ENCODE measurements at places on chromosomes 5 and 9. TPM values are rescaled to one million over a fixed set of nuclear protein-coding genes. Genes with fewer than 3 reads are reported as not detected.
A peak's percentile ranks its signal among the peaks of the same experiment; 100 is the strongest.

The C9 gene
- 0.19 TPM for total RNA-seq

DNA sequence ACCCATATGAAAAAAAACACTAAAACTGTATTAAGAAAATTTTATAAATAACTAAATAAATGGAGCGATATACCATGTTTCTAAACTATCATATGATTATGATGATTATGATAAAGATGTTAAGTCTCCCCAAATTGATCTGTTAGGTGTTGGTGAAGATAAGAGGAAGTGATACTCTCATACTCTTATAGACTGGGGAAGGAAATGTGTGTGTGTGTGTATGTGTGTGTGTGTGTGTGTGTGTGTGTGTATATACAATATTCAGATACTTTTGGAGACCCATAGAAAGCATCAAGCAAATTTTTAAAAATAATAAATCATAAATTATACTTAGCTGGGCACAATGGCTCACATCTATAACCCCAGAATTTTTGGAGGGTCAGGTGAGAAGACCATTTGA, 62.9 kb downstream of the TMEM232 start:
- no peak for DNase-seq
- H3K4me1 ChIP-seq, result no peaks in the 10 kb centered on the region
- H3K36me3 ChIP-seq, result no peaks in the 10 kb centered on the region
- no peak overlapping the region for H3K27ac ChIP-seq

GRCh38 chr5:62029303-62029702, 276.7 kb upstream of the KIF2A start:
- no peaks in the 10 kb centered on the region for H3K27me3 ChIP-seq
- H3K36me3 ChIP-seq, result no peaks in the 10 kb centered on the region
- DNase-seq, result no peak
- H3K27ac ChIP-seq, result no peak overlapping the region

- H3K4me3 ChIP-seq, result no peak overlapping the region
- DNase-seq, result no peak
- no peak overlapping the region for H3K27ac ChIP-seq
- no peaks in the 10 kb centered on the region for H3K27me3 ChIP-seq
- H3K4me1 ChIP-seq, result no peaks in the 10 kb centered on the region
These were observed 36.8 kb downstream of the ROPN1L start for GRCh38 chr5:10478436-10478835.

DNA sequence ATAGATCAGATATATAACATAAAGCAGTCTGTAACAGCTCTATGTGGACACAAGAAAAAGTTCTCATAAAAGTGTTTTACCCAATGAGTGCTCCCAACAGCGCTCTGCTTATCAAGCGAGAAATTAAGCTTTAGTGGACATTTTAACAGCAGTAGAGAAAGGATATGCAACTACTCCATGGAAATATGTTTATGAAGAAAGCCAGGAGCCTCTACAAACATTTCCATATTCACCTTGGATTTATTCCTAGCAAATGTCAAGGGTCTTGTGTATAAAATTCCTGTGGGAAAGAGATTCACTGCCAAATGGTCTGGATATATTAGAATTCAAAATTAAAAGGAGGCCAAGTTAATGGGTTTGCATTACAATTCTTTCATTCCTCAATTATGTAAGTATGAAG, 66.5 kb downstream of the DTWD2 start:
- H3K27me3 ChIP-seq, result no peaks in the 10 kb centered on the region
- no peak for DNase-seq
- no peak overlapping the region for H3K27ac ChIP-seq
- no peaks in the 10 kb centered on the region for H3K36me3 ChIP-seq
- no peaks in the 10 kb centered on the region for H3K4me1 ChIP-seq

The POU5F2 gene
- total RNA-seq, result 0.28 TPM

GRCh38 chr9:113467183-113467582, 3.7 kb downstream of the RGS3 start:
- H3K27ac ChIP-seq, result no peak overlapping the region
- no peak for DNase-seq
- no peaks in the 10 kb centered on the region for H3K27me3 ChIP-seq
- H3K4me1 ChIP-seq, result no peaks in the 10 kb centered on the region
- H3K36me3 ChIP-seq, result no peaks in the 10 kb centered on the region
- H3K4me3 ChIP-seq, result no peak overlapping the region

DNA sequence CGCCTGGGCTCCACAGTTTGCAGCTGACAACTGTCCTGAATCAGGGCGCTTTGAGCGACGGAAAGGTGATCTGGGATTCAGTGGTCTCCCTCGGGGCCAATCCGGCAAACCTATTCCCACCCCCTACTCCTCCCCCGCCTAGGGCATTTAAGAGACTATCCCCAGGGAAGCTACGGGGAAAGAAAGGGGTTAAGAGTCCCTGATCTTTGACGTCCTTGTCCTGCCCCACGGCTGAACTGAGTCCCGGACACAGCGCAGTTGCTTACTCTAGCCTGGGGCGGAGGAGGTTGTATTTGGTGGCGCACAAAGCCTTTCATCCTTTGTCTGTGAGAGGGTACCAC, 3.4 kb downstream of the RORB start:
- H3K27ac ChIP-seq, result no peak overlapping the region
- no peak overlapping the region for H3K4me3 ChIP-seq
- H3K4me1 ChIP-seq, result peaks cover 3% of the 10 kb centered on the region

DNA sequence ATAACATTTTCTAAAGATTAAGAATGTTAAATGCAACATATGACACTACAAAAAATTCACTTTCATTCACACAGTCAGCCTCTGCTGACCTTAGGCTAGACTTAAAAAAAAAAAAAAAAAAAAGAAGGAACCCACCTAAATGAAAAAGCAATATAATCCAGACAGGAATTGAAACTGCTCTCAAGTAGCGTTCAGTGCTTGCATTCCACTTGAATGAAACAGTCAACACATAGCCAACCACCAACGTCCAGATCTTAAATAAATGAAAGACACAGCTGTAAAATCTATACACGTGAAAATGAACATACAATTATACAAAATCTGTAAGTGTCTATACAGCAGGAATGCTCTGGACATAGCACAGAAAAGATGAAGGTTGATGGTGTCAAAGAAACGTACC, 11.4 kb downstream of the TMEM245 start:
- H3K27me3 ChIP-seq, result no peaks in the 10 kb centered on the region
- H3K27ac ChIP-seq, result no peak overlapping the region
- DNase-seq, result no peak
- H3K4me3 ChIP-seq, result no peak overlapping the region
- H3K4me1 ChIP-seq, result no peaks in the 10 kb centered on the region

The FBXO4 gene
- 21.5 TPM for total RNA-seq

DNA sequence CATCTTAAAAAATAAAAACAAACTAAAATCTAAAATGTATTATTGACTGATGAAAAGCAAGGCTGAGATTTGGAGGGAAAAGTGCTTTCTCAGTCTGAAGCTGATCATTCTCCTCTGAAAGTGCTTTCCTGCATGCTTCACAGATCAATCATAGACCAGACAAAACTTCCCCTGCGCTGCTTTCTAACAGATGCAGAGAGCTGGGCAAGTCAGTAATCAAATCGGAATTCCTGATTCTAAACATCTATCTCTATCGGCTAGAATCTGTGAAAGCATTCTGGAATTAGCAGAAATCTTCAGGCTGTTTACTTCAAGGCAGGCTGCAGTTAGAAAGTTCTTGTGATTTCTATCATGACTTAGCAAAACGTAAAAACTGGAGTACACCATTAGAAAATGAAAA, 15.6 kb upstream of the FAM81B start:
- H3K27me3 ChIP-seq, result no peaks in the 10 kb centered on the region
- DNase-seq, result no peak
- peaks cover 5% of the 10 kb centered on the region for H3K4me1 ChIP-seq
- H3K27ac ChIP-seq, result no peak overlapping the region
- no peak overlapping the region for H3K4me3 ChIP-seq

The NR2F1-AS1 gene
- 2.0 TPM for total RNA-seq

The GLDC gene
- 0.71 TPM for total RNA-seq

DNA sequence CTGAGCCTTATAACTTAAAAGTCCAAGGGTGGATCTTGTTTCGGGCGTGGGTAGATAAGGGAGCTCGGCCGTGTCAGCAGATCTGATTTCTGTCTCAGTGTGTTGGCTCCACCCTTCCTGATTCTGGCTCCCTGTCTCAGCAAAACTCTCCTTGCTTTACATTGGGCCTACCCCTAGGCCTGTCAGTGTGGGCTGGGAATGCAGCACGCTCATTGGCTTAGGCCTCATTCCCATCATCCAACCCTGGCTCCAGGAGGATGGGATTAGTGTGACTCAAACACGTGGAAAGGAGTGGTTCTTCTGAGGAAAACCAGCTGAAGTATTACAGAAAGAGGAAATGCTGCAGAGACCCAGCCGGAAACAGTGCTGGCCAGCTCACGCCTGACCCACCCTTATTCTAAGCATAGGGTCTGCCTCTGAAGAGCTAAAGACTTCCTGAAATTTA, 59.9 kb downstream of the ZFAND5 start:
- no peak overlapping the region for H3K27ac ChIP-seq
- DNase-seq, result peak; percentile 8
- no peaks in the 10 kb centered on the region for H3K36me3 ChIP-seq
- no peak overlapping the region for H3K4me3 ChIP-seq
- no peaks in the 10 kb centered on the region for H3K4me1 ChIP-seq

The PCDH12 gene
- 3.4 TPM for total RNA-seq

DNA sequence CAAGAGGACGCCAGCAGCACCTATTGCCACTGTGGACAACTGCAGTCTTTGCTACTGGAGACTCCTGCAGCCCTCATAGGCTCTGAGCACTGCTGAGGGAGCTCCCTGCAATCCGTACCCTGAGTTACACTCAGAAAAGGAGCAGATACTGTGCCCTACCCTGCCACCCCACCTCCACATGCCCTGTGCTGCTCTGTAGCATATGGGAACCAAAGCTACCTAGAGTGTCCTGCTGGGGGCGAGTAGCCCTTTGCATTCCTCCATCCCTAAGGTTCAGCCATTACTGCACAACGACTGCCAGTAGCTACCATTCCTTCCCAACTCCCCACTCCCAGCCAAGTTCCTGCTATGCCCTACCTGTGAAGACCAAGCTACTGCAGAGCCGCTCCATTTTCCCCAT, 90.2 kb upstream of the SNCAIP start:
- no peaks in the 10 kb centered on the region for H3K4me1 ChIP-seq
- no peak for DNase-seq
- H3K27ac ChIP-seq, result no peak overlapping the region
- H3K36me3 ChIP-seq, result no peaks in the 10 kb centered on the region
- no peaks in the 10 kb centered on the region for H3K27me3 ChIP-seq

The MAMDC4 gene
- total RNA-seq, result 1.3 TPM

DNA sequence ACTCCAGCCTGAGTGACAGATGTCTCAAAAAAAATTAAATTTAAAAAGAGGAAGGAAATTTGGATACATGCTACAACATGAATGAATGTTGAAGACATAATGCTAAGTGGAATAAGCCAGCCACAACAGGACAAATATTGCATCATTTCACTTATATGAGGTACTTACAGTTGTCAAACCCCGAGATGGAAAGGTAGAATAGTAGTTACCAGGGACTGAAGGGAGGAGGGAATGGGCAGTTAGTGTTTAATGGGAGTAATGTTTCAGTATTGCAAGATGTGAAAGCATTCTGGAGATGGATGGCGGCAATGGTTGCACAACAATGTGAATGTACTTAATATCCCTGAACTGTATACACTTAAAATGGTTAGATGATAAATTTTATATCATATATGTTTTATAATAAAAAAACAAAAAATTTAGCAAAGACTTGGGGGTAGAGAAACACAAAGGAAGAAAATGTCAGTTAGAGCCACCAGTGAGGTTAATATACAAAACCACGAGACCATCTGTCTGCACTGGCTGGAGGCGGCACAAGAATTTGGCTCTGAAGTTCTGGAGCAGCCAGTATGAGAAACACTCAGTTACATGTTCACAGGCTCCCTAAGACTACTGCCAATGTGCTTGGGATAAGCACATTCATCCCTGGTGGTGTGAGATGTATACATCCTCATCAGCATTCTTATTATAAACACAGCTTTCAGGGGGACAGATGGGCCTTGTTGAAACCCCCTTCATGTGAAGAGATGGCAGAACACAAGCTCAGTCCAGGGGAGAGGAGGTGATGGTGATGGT, 37.0 kb upstream of the RPS23 start:
- no peak for DNase-seq
- H3K4me1 ChIP-seq, result peaks cover 18% of the 10 kb centered on the region
- H3K36me3 ChIP-seq, result peaks cover 4% of the 10 kb centered on the region

DNA sequence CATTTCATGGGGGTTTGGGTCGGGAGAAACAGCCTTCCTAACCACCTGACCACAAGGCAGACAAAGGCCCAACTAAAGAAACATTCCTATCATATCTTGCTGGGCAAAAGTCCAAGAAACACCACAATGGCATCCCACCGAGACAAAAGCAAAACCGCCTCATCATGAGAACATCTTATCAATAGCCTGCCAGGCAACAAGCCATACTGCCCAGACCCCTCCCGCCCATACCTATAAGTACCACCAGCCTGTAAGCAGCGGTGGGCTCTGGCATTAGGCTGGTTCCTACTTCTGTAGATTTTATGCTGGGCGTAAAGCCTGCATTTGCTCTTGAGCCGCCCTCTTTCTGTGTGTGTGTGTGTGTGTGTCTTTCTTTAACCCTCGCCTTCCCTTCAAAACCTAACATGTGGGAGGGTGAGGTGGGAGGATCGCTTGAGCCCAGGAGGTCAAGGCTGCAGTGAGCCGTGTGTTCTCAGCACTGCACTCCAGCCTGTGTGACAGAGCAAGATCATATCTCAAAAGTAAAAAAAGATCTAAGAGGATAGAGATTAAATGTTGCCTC, 56.9 kb downstream of the PDE6A start:
- no peaks in the 10 kb centered on the region for H3K27me3 ChIP-seq
- no peak overlapping the region for H3K27ac ChIP-seq
- no peaks in the 10 kb centered on the region for H3K36me3 ChIP-seq

DNA sequence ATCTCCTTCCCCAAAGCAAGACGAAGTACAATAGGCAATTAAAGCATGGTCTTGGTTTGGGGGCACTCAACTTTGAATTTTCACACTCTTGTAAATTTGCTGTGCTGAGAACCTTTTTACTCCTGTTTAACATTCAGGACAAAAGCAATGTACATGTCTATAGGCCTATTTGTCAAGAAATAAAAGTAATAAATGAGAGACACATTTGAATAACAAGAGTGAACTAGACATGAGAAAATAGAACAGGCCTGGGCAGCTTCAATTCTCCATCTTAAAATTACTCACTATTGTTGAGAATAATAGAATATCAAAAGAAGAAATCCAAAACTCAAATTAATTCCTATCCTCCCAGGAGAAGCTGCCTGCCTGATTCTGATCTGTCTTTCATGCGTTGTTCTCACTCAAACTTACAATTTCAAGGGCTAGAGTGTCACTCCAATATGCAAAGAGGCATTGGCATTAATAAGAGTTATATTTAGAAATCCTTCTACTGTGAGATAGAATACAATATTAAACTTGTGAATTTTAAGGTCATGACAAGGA, 192.9 kb upstream of the CCNG1 start:
- no peak overlapping the region for H3K27ac ChIP-seq
- DNase-seq, result no peak
- H3K4me3 ChIP-seq, result no peak overlapping the region
- H3K36me3 ChIP-seq, result no peaks in the 10 kb centered on the region

The IL4 gene
- total RNA-seq, result 4.5 TPM

DNA sequence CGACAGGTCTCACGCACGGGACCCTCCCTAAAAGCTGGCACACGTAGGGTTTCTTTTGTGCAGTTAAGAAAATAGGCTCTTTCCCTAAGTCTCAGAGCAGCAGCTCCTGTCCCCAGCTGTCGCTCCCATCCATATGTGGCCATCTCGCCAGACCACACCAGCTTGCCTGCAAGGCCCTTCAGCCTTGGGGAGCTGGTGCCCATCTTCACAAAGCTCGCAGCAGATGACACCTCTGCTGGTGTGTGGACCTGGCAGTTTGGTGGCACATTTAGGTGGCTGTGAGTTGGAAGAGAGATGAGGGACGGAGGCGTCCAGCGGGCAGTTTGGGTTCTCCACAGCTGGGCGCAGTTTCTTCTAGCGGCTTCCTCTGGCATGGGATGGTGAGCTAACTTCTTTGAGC, 239.0 kb downstream of the FANCC start:
- no peak for DNase-seq
- no peak overlapping the region for H3K4me3 ChIP-seq
- no peak overlapping the region for H3K27ac ChIP-seq

The ZNF608 gene
- 9.3 TPM for total RNA-seq

The INSL4 gene
- total RNA-seq, result 0.05 TPM

All from thymus (tissue), 14 donors.